ELR (cell line): ENCODE measurements at places on chromosomes 1 and 21.

DNA sequence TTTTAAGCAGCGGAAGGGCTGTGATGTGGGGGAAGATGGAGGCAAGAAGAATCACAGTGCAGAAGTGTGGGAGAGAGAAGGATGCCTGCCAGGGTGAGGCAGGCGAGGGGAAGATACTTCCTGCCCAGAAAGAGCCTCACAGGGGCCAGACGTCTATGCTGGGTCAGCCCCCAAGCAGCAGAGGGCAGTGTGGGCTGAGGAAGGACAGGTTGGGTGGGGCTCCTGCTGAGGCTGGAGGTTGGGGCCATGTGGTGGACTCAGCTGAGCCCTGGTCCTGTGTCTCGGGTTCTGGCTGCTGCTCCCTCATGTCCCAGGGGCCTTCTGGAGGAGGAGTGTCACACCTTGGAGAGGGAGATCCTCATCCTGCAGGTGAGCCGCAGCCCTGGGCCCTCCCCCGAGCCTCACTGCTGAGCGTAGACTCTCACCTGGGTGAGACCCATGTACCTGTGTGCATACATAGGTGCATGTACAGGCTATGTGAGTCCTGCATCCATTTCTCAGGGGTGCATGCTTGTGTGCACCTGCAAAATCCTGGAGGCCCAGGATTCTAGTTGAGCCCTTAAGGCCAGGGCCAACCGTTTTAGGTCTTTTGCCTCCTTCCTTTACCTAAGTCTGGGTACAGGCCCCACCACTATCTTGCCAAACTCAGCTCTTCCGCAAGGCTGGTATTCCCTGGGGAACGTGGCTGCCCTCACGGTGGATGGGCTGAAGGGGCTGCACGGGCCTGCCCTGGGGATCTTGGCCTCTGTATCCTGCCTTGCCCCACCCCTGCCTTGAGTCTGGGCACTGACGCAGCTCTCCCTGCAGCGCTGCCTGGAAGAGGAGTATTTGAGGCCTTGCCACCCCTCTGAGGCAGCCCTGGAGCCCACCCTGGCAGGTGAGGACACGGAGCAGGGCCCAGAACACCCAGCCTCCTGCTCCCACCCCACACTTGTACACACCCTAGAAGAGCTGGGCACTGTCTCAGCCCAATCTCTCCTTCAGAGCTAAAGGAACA, 3.7 kb downstream of the CCDC24 start:
- peak; percentile 67 for DNase-seq

DNA sequence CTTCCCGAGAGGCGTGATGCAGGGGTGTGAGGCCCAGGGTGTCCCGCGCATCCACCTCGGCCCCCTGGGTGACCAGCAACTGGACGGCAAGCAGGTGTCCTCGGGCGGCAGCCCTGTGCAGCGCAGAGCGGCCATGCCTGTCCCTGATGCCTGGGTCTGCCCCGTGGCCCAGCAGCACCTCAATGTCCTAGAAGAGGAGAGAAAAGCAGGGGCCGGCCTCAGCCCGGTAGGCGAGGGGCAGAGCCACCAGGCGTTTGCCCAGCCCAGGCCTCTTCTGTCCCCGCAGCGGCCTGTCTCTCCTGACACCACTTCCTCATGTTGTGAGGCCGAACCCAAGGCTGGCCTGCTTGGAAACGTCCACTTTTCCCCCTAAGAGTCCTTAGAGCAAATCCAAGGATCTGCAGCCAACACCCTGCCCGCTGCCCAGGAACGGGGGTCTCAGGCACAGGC, 1.7 kb downstream of the ANKRD65 start:
- DNase-seq, result no peak

DNA sequence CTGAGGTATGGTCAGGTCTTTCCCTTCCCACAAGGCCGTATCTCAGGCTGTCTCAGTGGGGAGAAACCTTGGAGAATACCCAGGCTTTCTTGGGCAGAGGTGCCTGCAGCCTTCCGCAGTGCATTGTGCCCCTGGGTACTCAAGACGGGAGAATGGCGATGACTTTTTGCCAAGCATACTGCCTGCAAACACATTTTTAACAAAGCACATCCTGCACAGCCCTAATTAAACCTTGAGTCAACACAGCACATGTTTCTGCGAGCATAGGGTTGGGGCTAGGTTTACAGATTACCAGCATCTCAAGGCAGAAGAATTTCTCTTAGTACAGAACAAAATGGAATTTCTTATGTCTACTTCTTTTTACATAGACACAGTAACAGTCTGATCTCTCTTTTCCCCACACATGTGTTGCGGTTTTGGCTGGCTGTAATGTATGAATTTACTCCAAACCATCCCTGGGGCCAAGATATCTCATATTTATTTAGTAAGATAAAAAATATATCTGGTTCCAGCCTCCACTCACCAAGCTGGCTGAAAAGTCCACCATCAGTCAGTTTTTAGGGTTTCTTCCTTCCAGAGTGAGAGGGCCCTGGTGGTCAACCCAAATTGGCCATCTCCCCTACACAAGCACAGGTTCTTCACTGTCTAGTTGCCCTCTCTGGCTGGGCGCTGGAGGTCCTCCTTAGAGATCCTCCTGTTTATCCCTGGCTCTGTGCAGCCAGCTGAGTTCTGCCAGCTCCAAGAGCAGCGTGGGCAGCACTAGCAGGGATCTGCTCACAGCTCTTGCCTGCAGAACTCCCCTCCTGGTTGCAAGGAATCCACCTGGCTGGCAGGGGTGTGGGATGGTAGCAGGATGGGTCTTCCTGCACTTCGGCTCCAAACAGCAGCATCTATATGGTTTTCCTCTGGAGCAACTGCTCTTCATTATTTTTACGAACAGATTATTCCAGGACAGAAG, 2.6 kb downstream of the FAAH start:
- no peak for DNase-seq

GRCh38 chr1:201062511-201063091, 39.1 kb upstream of the KIF21B start:
- no peak for DNase-seq

DNA sequence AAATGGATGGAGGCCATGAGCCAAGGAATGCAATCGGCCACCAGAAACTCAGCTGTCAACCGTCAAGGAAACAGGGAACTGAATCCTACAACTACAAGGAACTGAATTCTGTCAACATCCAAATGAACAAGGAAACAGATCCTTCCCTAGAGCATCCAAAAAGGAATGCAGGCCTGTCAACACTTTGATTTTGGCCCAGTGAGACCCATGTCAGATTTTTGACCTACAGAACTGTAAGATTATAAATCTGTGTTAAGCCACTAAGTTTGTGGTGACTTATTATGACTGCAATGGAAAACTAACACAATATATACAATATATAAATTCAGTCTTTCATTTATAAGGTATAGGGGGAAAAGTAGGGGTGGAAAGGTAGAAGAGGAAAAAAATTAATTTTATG, 55.3 kb downstream of the SHCBP1L start:
- DNase-seq, result no peak

- DNase-seq, result peak; percentile 32
Measured at GRCh38 chr1:63679076-63679475, 85.9 kb downstream of the PGM1 start.

GRCh38 chr1:4268262-4268888, 368.3 kb upstream of the C1orf174 start:
- no peak for DNase-seq

- DNase-seq, result peak; percentile 37
Measured at GRCh38 chr1:201176940-201177339, 13.7 kb upstream of the IGFN1 start.

- DNase-seq, result no peak
Measured at GRCh38 chr1:67639361-67639760, 45.6 kb upstream of the GADD45A start.

DNA sequence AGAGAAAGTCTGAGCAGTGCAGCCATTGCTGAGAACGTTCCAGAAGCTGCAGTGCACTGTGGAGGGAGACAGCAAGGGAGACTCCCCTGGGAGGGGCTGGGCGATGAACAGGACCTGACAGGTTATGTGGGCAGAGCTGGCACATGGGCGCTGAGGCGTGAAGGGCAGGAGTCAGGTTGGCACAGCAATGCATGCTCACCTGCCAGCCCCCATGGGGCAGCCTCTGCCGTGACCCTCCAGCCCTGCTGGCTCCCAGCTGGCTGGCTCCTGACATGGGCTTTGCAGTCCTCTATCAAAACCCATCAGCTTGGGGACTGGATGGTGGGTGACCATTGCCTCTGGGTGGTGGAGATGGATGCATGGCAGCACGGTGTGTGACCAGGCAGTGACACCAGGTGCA, 300.3 kb downstream of the CAMTA1 start:
- DNase-seq, result no peak

- DNase-seq, result peak; percentile 97
Measured at GRCh38 chr1:225508538-225509375, 80.9 kb upstream of the LBR start.

- no peak for DNase-seq
Measured at GRCh38 chr1:2072891-2073290, 22.7 kb downstream of the PRKCZ start.

GRCh38 chr21:39088831-39089380, 94.3 kb downstream of the PSMG1 start:
- peak; percentile 83 for DNase-seq

DNA sequence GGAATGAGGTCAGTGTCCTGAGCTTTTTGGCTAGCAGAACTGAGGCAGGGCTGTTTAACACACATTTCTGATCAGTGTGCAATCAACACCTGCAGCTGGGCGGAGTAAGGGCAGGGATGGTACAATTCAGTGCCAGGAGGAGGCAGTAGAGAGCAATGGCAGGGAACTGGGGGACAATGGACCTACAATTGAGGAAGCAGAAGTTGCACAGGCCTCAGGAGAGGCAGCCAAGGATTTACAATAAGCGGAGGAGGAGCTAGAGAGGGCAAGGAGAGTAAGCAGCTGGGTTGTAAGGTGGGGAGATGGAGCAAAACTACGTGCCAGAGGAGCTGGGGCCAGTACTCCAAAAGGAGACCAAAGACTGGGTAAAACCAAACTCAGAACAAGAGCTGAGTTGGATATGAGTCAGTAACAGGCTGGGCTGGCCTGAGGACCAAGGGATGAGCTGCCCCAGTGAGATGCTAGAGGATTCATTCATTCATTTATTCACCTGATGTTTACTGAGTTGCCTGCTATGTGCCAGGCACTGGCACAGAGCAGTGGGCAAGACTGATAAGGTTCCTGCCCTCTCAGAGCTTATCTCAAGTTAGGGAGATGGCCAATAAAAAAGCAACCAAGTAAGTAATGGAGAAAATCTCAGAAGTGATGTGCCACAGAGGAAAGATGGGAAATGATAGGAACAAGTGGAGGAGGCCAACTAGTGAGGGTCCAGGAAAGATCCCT, 10.4 kb upstream of the GALE start:
- no peak for DNase-seq

GRCh38 chr1:17139637-17140036, 20.4 kb upstream of the PADI2 start:
- DNase-seq, result no peak

- DNase-seq, result no peak
Measured at GRCh38 chr21:46434322-46434958, 24.3 kb upstream of the DIP2A start.

- DNase-seq, result no peak
Measured at GRCh38 chr1:909861-910310, 13.8 kb upstream of the SAMD11 start.

DNA sequence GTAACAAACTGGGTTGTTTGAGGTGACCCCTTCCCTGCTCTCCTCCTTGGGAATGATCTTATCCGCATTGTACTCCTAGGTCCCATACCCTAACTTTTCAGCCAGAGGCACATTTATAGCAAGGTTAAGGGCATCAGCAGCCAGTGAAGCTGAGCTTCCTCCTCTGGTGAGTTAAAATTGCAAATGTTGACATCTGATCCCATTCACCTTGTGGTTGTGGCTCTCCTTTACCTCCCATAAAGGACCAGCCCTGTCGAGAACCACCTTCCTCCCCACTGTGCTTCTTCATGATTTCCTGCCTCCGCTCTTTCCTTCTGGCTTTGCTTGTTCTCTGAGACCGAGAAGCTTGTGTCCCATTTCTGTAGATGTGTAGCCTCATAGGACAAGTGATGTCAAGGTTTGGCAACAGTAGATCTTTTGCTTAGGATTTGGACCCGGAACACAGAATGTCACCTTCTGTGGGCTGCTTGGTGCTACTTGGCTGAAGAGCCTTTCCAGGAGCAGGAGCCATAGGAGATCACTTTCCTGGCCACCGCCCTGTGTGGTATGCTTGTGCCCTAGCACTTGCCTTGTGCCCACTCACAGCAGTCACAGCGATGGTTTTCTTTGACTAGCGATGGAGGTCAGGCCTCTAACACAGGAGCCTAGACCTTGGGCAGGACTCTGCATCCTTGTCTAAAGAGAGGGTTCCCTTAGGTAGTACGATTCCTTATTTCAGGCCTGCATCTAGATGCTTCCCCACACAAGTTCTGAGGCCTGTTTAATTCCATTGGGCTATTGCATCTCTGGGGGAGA, 18.8 kb downstream of the SZRD1 start:
- DNase-seq, result no peak

GRCh38 chr1:180482425-180483275, 19.7 kb downstream of the ACBD6 start:
- peak; percentile 73 for DNase-seq

DNA sequence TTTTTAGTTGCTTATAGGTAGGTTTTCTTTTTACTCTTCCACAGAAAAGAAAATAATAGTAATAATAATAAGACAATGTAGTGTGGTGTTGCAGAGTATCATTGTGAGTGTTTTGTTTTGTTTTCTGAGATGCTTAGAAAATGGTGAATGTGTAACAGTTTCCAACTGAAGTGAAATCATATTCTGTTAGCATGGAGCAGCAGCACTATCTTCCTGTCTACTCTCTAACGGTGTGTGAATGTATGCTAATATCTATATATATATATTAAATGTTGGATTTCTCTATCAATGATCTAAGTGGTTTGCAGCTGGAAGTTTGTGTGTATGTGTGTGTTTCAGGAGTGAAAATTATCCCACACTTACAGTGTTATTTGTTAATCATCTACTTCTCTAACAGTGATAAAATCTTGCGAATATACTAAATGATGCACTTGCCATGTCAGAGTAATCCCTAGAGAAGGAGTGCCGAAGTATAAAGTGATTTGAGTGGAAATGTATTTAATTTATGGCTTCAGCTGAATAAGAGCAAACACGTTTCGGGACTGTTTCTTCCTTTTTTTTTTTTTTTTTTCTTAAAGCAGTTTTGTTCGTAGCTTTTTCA, 377 bp downstream of the SAMD13 start:
- no peak for DNase-seq

GRCh38 chr1:118940957-118941356, 47.2 kb downstream of the TBX15 start:
- DNase-seq, result no peak

- no peak for DNase-seq
Measured at GRCh38 chr1:243379706-243380105, 123.9 kb downstream of the SDCCAG8 start.

- DNase-seq, result no peak
Measured at GRCh38 chr1:207830788-207831187, 78.9 kb downstream of the CD46 start.

DNA sequence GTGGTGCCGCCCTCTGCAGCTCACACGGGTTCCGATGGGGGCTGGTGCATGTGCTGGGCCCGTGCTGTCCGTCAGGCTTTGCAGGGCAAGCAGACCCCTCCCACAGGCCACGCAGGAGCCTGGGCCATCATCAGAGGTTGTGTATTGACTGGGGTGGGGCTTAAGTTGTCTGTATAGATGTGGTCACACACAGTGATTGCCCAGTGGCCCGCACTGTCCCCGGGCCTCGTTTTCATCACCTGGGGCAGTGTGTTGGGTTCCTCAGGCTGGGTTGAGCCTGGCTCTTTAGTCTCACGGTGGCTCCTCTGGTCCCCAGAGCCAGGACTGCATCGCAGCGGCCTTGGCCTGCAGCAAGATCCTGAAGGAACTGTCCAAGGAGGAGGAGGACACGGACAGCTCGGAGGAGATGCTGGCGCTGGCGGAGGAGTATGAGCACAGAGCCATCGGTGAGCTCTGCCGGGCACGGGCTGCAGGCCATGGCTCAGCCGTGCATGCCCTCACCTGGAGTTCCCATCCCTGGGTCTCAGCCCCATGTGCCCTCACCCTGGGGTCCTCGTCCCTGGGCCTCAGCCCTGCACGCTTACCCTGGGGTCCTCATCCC, 44.1 kb downstream of the TRPM2 start:
- DNase-seq, result no peak
